ENCODE measurements at places on chromosomes 6 and 20.

GRCh38 chr6:155223646-155224451 is 40.0 kb upstream of the CLDN20 start:
- no peak for DNase-seq
- H3K36me3 ChIP-seq: no peaks in the 10 kb centered on the region
- H3K4me3 ChIP-seq: peak overlapping the region; percentile 76
- H3K27me3 ChIP-seq: no peaks in the 10 kb centered on the region
- H3K4me1 ChIP-seq: peaks cover 28% of the 10 kb centered on the region

GRCh38 chr6:71656121-71656520 is 230.2 kb upstream of the RIMS1 start:
- no peaks in the 10 kb centered on the region for H3K4me1 ChIP-seq
- no peak overlapping the region for H3K4me3 ChIP-seq
- H3K36me3 ChIP-seq: no peaks in the 10 kb centered on the region
- H3K27ac ChIP-seq: no peak overlapping the region

DNA sequence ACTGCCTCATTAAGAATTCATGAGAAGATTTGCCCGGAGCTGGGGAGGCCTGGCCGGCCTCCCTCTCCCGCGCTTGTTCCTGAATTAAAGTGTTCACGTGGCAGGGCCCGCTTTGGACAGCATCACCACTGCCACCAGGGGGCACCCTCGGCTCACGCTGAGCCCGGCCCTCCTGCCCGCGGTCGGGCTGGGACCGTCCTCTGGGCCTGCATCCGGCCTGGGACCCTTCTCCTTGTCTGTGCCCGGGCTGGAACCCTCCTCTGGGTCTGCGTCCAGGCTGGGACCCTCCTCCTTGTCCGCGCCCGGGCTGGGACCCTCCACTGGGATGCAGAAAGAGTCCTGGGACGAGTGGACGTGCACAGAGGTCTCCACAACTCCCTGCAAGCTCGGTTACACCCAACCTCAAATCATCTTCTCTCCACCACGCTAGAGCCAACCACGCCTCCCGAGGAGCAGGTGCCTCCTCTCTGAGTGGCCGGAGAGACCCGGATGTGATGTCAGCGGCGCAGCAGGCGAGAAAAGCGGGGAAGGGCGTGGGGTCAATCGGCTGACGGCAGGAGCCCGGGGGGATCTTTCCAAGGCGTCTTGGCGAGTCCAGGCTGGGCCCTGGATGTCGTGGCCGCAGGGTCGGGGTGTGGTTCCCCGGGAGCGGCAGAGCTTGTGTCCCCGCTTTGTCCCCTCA is 50.9 kb upstream of the DACT2 start:
- H3K27me3 ChIP-seq: peaks cover 8% of the 10 kb centered on the region
- H3K4me1 ChIP-seq: peaks cover 5% of the 10 kb centered on the region
- H3K4me3 ChIP-seq: no peak overlapping the region
- H3K27ac ChIP-seq: no peak overlapping the region

DNA sequence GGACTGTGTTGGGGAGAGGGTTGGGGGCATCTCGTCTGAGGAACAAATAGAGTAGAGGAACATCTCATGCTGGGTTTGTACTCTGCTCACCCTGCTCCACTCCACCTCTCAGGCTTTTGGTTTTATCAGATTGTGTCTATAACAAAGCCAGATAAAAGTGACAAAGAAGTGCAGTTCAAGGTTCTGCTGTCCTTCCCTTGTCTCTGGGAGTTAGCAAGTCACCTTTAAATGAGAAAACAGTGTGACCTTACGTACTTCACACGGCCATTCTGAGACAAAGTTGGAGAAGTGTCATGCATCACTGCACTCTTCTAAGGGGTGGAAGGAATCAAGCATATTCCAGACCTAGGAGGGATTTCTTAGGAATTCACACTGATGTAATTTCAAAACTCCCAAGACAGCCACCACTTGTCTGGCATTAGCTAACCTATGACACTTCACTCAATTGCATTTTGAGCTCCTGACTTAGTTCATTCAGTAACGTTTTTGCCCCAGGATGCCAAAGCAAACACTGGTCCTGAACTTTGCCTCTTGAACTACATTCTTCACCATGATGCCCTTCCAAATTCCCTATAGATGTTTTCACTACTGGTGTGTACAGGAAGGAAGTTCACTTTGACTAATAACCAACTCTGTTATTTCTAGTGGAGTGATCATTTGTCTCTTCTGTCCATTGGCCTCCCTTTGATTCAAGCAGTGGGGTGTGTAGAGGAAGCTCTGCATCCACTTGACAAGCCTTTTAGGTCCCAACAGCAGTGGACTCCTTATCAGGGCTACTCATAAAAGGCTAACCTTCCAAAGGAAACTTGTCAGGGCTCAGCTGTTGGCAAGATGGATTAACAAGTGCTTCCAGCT is 647.6 kb upstream of the FLRT3 start:
- peaks cover 15% of the 10 kb centered on the region for H3K36me3 ChIP-seq
- H3K4me1 ChIP-seq: no peaks in the 10 kb centered on the region
- H3K4me3 ChIP-seq: no peak overlapping the region
- H3K27ac ChIP-seq: no peak overlapping the region
- DNase-seq: no peak

DNA sequence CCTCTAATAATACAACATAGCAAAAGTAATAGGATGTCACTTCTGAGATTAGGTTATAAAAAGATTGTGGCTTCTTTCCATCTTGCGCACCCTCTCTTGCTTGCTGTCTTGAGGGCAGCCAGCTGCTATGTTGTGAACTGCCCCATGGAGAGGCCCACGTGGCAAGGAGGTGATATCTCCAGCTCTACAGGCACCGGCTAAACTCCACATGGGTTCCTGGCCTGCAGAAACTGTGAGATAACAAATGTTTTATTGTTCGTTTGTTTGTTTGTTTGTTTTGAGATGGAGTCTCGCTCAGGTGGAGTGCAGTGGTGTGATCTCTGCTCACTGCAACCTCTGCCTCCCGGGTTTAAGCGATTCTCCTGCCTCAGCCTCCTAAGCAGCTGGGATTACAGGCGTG is 38.0 kb downstream of the CD40 start:
- H3K4me1 ChIP-seq: no peaks in the 10 kb centered on the region
- H3K4me3 ChIP-seq: no peak overlapping the region
- H3K36me3 ChIP-seq: no peaks in the 10 kb centered on the region
- DNase-seq: no peak
- peaks cover 16% of the 10 kb centered on the region for H3K27me3 ChIP-seq

GRCh38 chr6:38503960-38504682 is 135.6 kb downstream of the BTBD9 start:
- H3K4me1 ChIP-seq: no peaks in the 10 kb centered on the region
- H3K36me3 ChIP-seq: no peaks in the 10 kb centered on the region
- H3K27ac ChIP-seq: no peak overlapping the region
- H3K27me3 ChIP-seq: no peaks in the 10 kb centered on the region
- no peak for DNase-seq
- H3K4me3 ChIP-seq: no peak overlapping the region

DNA sequence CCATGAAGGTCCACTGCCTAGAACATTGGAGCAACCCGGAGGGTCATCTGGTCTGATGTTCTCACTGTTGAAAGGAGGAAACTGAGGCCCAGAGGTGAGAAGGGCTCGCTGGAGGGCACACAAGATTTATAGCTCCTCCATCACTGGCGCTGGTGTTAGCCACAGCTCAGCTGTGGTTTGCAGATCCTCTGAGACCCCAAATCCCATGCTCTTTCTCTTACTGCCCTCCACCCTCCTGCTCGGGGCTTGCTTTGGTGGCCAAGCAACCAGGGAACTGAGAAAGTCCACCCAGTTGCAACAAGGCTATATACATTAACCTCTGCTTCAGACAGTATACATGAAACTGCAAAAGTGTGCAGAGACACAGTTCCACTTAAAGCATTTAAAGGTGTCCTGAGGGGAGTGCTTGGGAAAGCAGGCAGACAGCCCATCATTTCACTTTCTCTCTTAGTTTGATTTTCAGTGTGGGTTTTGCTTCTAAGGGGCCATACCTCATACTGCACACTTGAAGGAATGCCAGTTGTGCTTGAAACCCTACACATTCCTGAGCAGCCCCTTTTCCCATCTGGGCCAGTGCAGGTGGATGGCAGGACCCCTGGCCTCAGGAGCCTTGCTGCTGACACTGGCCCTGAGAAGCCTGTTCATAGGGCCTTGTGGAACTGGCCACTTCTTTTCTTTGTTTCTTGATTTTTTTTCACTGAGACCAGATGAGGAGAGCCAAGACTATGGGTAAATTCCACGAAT is 347.6 kb downstream of the CDC5L start:
- H3K27ac ChIP-seq: no peak overlapping the region
- no peaks in the 10 kb centered on the region for H3K4me1 ChIP-seq
- no peaks in the 10 kb centered on the region for H3K27me3 ChIP-seq
- H3K4me3 ChIP-seq: peak overlapping the region; percentile 37

GRCh38 chr6:111854683-111855082 is 18.6 kb downstream of the FYN start:
- peaks cover 85% of the 10 kb centered on the region for H3K4me1 ChIP-seq
- H3K27me3 ChIP-seq: no peaks in the 10 kb centered on the region
- H3K4me3 ChIP-seq: no peak overlapping the region

- H3K27me3 ChIP-seq: no peaks in the 10 kb centered on the region
- no peaks in the 10 kb centered on the region for H3K36me3 ChIP-seq
- peaks cover 2% of the 10 kb centered on the region for H3K4me1 ChIP-seq
- no peak for DNase-seq
- H3K27ac ChIP-seq: no peak overlapping the region
Observed at GRCh38 chr6:52595000-52595795, 18.3 kb upstream of the TRAM2 start.

GRCh38 chr20:2183381-2183780 is 81.8 kb downstream of the STK35 start:
- H3K4me1 ChIP-seq: no peaks in the 10 kb centered on the region
- DNase-seq: no peak
- no peak overlapping the region for H3K27ac ChIP-seq

- peaks cover 38% of the 10 kb centered on the region for H3K4me1 ChIP-seq
- H3K27me3 ChIP-seq: no peaks in the 10 kb centered on the region
- H3K27ac ChIP-seq: peak overlapping the region; percentile 6
- H3K36me3 ChIP-seq: no peaks in the 10 kb centered on the region
- no peak for DNase-seq
Observed at GRCh38 chr6:135623979-135624378, 126.4 kb upstream of the AHI1 start.

GRCh38 chr6:30942338-30943060 is 1.7 kb downstream of the MUCL3 start:
- no peak for DNase-seq
- H3K27me3 ChIP-seq: peaks cover 38% of the 10 kb centered on the region
- H3K27ac ChIP-seq: no peak overlapping the region
- H3K36me3 ChIP-seq: no peaks in the 10 kb centered on the region
- H3K4me3 ChIP-seq: no peak overlapping the region

DNA sequence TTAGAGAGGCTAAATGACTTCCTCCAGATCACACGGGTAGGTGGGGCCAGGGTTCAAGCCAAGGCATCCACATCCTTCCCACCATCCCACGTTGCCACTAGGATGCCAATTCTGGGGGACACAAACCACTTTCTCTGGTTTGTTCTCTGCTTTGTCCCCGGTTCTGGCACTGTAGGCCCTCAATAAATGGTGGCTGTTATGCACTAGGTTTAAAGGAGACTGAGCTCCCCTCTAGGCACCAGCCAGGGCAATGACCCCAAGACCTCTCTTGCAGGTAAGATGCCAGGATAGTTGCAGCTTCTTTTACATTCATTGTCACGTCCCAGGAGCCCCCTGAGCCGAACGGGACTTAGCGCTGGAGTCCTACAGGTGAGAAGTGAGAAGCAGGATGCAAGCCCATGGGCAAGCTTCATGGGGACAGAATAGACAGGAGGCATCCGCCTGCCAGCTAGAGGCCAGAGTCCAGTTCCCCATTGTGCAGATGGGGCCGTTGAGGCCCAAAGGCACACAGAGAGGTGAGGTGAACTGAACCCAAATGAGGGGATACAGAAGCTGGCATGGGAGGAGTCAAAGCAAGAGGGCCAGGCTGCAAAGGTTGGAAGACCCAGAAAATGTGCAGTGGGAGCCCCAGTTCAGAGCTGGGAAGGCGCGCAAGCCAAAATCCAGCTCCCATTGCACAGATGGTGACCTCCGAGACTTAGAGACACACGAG is 677 bp downstream of the PXMP4 start:
- peaks cover 17% of the 10 kb centered on the region for H3K4me1 ChIP-seq
- H3K27me3 ChIP-seq: no peaks in the 10 kb centered on the region
- peak; percentile 25 for DNase-seq
- no peaks in the 10 kb centered on the region for H3K36me3 ChIP-seq
- peak overlapping the region; percentile 85 for H3K27ac ChIP-seq

DNA sequence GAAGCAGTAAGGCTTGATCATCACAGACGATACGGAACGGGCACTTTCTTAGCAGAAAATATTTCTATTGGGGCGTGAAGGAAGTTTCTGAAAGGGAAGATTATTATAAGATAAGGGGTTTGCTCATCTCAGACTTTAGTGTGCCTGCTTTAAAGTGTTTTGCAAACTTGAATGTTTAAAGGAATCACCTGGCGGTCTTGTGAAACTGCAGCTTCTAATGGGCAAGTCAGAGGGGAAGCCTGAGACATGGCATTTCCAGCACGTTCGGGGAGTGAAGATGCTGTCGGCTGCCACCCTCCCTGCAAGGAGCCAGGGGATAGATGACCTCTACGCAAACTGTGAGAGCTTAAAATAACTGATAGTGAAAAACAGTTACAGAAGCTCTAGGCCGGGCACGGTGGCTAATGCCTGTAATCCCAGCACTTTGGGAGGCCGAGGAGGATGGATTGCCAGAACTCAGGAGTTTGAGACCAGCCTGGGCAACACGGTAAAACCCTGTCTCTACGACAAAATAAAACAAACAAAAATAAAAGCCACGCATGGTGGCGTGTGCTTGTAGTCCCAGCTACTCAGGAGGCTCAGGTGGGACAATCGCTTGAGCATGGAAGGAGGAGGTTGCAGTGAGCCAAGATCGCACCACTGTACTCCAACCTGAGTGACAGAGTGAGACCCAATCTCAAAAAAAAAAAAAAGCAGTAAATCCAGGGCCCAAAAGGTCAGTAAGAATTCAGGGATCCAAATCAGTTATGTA is 2.3 kb upstream of the KIF16B start:
- no peak for DNase-seq
- peak overlapping the region; percentile 92 for H3K4me3 ChIP-seq
- peak overlapping the region; percentile 63 for H3K27ac ChIP-seq
- H3K27me3 ChIP-seq: no peaks in the 10 kb centered on the region
- H3K36me3 ChIP-seq: no peaks in the 10 kb centered on the region

DNA sequence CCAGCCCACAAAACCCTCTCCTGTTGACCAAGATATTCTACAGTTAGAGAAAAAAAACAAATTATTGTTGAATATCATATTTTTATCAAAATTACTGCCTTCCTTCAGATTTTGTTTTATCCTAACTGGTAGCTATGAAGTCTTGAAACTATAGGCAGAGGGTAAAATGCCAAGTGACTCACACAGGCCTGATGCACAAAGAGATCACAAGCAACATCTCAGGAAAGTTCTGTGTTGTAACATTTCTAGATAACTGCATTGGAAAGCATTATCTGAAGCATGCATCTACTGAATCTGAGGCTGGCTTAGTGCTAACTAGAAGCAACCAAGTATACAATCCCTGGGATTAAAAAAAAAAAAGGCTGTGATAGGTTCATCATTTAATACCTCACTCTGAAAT is 134.2 kb downstream of the PKHD1 start:
- H3K27me3 ChIP-seq: peaks cover 6% of the 10 kb centered on the region
- H3K4me1 ChIP-seq: no peaks in the 10 kb centered on the region
- no peak for DNase-seq
- H3K4me3 ChIP-seq: no peak overlapping the region
- no peak overlapping the region for H3K27ac ChIP-seq

GRCh38 chr20:48823960-48824498 is 3.8 kb downstream of the PREX1 start:
- DNase-seq: peak; percentile 84
- no peaks in the 10 kb centered on the region for H3K36me3 ChIP-seq
- H3K4me3 ChIP-seq: peak overlapping the region; percentile 85
- peaks cover 67% of the 10 kb centered on the region for H3K4me1 ChIP-seq
- H3K27me3 ChIP-seq: no peaks in the 10 kb centered on the region
- no peak overlapping the region for H3K27ac ChIP-seq

All from natural killer cell treated with Interleukin-12 subunit alpha and Interleukin-12 subunit beta and Interleukin-15 and Interleukin-18, amount 100 ng/mL, for 72 hours (primary cell).